Activated CD4-positive, alpha-beta T cell treated with anti-CD3 and anti-CD28 coated beads, Interleukin-2, Interleukin-4, amounts not matched to agents 100 ng/mL and 50 ng/mL, durations not matched to agents 16 hours and 8 hours (primary cell): ENCODE measurements at places on chromosomes 2 and 18.
A peak's percentile ranks its signal among the peaks of the same experiment; 100 is the strongest.

DNA sequence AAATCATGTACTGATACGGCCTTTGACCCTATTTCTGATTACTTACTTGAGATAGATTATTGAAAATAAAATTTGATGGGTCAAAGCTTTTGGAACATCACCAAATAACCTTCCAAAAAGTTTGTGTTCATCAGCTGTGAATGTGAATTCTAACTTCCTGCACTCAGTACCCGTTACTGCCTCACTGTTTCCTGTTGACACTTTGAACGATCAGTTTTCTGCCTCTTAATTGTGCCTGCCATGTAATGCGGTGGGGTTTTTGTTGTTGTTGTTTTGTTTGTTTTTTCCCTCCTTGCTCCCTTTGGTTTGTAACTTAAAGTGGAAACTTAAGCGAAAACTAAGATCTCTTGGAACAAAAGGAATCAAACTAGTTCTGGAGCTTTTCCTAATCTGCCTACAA is 18.9 kb downstream of the ATG16L1 start:
- peak; percentile 26 for DNase-seq

GRCh38 chr2:74863802-74864248 is 29.9 kb downstream of the HK2 start:
- DNase-seq: no peak

- no peak for DNase-seq
Observed at GRCh38 chr18:23448291-23448690, 4.8 kb upstream of the RIOK3 start.

GRCh38 chr2:221195829-221196228 is 376.3 kb downstream of the EPHA4 start:
- no peak for DNase-seq

- DNase-seq: no peak
Observed at GRCh38 chr18:39238981-39239660, 1673.5 kb upstream of the CELF4 start.

GRCh38 chr2:182715121-182715891 is 751 bp upstream of the DNAJC10 start:
- DNase-seq: no peak

DNA sequence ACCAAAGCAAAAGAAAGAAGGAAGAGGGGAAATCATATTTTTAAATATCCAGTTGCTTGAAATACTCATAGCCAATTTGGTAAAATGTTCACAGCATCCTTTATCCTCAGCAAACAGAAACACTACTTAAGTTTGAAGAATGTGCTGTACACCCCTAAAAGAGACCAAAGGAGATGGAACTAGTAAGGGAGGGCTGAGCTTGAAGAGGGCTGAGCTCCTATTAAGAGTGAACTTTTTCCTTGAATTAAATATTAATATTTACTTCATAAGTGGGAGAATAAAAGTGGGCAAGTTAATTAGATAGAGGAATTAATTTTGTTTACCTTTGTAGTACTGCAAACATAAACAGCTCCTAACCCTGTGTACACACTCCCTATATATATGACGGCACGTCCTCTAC is 7.0 kb downstream of the EVX2 start:
- DNase-seq: no peak

- no peak for DNase-seq
Observed at GRCh38 chr2:130814931-130815680, 21.6 kb upstream of the ARHGEF4 start.

DNA sequence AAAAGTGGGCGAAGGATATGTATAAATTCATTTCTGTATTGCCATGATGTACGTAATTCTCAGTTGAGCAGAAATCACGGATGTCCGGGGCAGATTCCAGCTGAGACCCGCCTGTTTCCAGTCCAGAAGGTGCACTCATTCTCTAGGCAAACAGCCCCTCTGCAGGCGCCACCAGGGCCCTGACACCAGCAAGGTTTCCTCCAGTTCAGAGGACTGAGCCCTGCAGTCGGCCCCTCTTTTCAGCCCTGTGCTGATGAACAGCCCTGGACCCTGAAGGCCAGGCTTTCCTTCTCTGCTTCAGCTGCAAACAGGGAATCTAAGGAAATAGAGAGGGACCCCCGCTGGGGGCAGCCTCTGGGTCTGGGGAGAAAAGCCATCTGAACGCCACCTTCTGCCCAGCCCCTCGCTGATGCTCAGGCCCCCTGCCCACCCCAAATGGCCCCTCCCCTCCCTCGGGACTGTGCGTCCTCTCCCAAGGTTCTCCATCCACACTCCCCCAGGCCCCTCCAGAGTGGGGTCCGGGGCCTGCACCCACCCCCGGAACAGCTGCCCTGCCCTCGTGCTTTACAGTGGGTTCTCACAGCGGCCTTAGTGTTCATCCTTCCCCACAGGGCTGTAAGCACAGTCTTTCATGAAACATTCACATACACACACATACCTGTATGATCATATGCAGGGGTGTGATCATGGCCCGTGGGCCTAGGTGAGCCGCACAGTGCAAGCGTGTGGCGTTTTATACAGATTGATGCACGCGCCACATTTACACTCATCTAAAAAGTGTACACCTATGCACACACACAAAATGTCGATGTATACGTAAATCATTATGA is 12.1 kb downstream of the COPS9 start:
- DNase-seq: no peak

GRCh38 chr2:10375570-10376281 is 72.4 kb downstream of the ODC1 start:
- DNase-seq: no peak

DNA sequence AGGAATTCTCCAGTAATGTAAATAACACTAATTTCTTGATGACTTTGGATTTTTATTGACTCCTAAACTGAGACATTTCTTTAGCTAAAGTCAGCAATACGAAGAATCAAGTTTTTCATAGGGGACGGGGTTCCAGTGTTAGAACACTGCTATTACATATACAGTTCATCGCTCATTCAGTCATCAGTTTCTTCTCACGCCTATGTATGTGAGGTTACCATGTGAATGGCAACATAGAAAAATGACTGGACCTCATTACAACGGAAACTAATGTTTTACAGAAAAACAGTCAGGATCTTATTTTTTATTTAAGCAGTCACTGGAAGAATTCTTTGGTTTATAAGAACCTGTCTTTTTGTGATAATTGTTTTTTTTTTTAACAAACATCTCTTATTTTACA is 56.4 kb downstream of the THADA start:
- no peak for DNase-seq

- no peak for DNase-seq
Observed at GRCh38 chr2:55862246-55862645, 61.3 kb downstream of the EFEMP1 start.

DNA sequence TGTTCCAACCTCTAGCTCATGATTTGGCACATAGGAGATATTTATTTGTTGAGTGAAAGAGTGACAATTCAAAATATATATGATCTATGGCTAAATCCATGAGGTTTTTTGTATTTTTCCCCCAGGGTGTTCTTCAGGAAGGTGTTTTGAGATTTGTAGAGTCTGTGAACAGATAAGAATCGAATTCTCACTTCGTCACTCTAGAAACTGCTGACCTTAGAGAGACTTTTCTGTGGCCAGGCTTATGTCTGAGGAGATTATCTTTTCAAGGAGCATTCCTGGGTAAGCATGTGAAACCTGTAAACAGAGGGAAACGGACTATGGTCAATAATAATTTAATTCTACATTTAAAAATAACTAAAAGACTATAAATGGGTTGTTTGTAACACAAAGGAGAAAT is 849 bp upstream of the ITGB6 start:
- DNase-seq: no peak

DNA sequence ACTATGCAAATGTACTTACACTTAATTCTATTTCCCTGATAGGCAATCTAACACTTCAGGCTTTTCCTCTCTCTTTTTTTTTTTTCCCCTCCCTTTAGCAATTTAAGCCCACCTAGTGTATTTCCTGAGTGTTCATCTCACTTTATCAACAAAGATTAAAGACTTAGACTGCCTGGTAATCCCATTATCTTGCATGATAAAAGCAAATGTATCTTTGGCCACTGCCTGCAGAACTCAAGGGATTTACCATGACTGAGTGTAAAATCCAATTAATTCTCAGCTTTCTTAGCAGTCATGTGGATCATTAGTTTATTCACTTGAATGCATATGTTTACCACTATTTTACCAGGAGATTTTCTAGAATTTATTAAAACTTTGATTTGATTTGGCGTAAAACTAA is 1102.2 kb upstream of the GYPC start:
- DNase-seq: no peak

GRCh38 chr2:43218155-43218701 is 8.2 kb downstream of the ZFP36L2 start:
- DNase-seq: no peak

DNA sequence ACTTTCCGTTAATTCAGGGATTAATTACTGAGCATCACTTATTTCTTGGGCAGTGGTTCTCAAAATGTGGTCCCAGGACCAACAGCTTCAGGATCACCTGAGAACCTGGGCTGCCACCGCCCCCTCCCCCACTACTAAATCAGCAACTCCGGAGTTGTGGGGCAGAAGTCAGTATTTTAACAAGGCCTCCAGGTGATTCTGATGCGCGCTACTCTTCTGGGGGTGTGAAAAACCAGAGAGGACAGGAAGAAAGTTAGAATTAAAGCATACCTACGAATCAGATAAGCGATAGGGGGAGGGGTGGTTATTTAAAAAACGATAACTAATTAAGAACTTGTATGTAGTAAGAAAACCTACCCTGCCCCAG is 319 bp downstream of the ZSCAN30 start:
- peak; percentile 12 for DNase-seq

GRCh38 chr2:208373460-208374089 is 33.0 kb upstream of the PTH2R start:
- DNase-seq: peak; percentile 36

- DNase-seq: no peak
Observed at GRCh38 chr2:173415431-173416381, 61.0 kb downstream of the CDCA7 start.

- DNase-seq: no peak
Observed at GRCh38 chr2:30899516-30900054, 92.3 kb upstream of the CAPN13 start.

DNA sequence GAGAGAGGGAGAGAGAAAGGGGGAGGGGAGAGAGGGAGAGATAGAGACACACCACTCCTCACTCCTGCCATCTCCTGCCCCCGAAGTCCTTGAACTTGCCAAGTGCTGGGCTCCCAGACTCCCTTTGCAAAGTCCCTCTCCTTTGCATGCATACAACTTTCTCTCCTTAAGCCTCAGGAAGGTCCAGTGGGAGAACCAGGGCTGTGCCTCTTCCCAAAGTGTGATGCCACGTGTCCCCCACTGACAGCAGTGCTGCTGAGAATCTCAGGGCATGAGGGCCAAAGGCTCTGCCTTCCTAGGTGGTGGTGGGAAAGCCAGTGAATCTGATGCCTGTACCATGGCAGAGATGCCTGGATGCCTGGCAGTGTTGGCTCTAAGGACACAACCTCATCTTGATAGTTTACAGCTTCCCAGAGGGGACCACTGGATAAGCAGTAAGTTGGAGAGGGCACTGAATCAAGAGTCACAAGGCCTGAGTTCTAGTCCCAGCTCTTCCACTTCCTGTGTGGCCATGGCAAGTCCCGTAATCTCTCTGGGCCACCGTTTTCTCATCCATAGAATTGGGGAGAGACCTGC is 103.4 kb downstream of the CLIP4 start:
- DNase-seq: no peak

DNA sequence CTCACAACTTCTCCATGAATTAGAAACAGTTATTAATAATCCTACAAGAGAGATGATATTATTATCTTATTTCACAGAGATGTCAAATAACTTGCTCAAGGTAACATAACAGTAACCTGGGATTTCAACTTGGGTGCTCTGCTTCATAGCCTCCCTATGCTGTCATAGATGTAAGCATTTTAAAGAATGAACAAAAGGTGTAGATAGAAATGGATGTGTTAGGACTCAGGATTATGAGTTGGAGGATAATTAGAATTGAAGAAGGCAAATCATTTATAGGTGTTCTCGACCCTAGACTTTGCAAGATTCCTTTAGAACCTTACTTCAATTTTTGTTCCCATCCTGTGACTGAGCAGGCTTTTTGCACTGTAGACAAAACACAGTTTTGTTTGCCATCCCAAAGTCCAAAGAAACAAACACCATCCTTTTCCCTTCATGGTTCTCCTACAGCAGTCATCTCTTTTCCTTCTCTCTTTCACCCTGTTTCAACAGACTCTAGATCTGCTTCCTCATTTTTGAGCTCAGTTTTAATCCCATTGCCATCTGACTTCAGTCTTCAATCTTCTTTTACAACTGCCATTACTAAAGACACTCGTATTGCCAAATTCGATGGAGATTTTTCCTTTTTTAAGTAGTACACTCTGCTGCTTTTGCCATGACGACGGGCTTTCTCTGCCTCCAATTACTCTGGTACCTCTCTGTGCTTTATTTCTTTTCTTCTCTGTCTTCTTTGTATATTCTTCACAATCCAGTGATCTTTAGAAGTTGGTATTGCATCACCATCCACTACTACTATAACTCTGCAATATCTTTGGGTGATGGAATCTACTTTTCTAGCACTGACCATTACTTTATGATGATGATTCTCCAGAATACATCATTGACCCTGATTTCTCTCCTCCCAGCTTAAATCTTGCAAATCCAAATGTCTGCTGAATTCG is 4.5 kb downstream of the HNMT start:
- DNase-seq: no peak

GRCh38 chr2:9744256-9745004 is 98.8 kb upstream of the TAF1B start:
- DNase-seq: no peak

DNA sequence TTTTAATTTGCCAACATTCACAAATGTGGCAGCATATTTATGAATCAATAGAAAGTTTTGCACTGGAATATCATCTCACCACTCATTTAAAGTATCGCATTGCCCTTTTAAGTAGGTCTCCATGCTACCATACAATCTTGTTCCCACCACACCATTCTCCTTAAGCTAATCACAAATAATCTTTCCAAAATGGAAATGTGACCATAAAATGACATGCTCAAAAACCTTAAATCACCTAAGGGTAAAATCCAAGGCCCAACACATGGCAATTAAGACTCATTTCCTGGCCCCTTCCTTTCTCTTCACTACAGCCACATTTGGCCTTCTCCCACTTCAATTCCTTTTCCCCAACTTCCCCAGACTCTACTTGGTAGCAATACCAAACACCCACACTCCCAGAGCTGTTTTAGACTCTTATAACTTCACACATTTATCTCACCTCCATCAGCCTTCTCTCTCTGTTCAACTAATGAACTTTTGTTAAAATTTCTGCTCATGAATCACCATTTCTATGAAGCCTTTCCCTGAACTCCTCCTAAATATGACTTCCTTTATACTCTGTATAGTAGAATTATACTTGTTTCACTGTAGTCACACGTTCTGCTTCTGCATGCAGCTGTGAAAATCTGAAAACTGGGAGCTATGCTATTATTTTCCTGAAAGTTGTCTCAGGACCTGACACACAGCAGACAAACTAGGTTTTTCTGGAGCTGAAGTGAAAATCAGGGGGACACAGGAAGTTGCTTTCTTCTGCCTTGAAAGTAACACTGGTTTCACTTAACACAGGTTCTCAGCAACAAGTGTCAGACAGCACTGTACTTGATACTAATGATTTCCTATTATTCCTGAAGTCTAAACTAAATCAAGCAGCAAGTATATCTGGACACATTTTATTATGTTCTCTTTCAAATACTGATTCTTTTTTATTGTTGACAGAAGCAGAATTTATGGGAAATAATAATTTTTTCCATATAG is 303.9 kb downstream of the ZEB2 start:
- DNase-seq: no peak
